Prostate gland (tissue), 2 donors: ENCODE measurements at places on chromosomes 1 and 21. TPM values are rescaled to one million over a fixed set of nuclear protein-coding genes. Genes with fewer than 3 reads are reported as not detected.

RGS1 gene
- total RNA-seq, result 57.3 TPM

IGSF21 gene
- 4.6 TPM for total RNA-seq

DMBX1 gene
- total RNA-seq, result not detected

GBP7 gene
- total RNA-seq, result not detected

FBXO42 gene
- 26.6 TPM for total RNA-seq

GPR3 gene
- total RNA-seq, result 0.14 TPM

RPTN gene
- not detected for total RNA-seq

TMPRSS15 gene
- total RNA-seq, result 0.34 TPM

KRTAP20-3 gene
- total RNA-seq, result not detected

RNF207 gene
- total RNA-seq, result 45.7 TPM

INAVA gene
- 27.1 TPM for total RNA-seq

NBPF8 gene
- 16.2 TPM for total RNA-seq

S100A16 gene
- 165 TPM for total RNA-seq

PROK1 gene
- total RNA-seq, result 75.3 TPM

SH3BGR gene
- total RNA-seq, result 5.1 TPM

LCE1B gene
- not detected for total RNA-seq

OR2G6 gene
- total RNA-seq, result 0.34 TPM

MANEAL gene
- 11.2 TPM for total RNA-seq

PCSK9 gene
- 0.45 TPM for total RNA-seq

DNM3 gene
- 5.3 TPM for total RNA-seq

ADGRB2 gene
- total RNA-seq, result 3.0 TPM

LRRC38 gene
- 0.14 TPM for total RNA-seq

TEX38 gene
- total RNA-seq, result not detected

SYT2 gene
- 7.1 TPM for total RNA-seq

AADACL4 gene
- not detected for total RNA-seq

NEK2 gene
- 8.5 TPM for total RNA-seq

PAX7 gene
- 0.32 TPM for total RNA-seq

ESRRG gene
- 16.2 TPM for total RNA-seq

DNAJC6 gene
- 1.4 TPM for total RNA-seq

GATAD2B gene
- 24.5 TPM for total RNA-seq

LCE1A gene
- total RNA-seq, result not detected

GPR89B gene
- total RNA-seq, result 17.0 TPM

DCDC2B gene
- not detected for total RNA-seq

RNU1-1 gene
- total RNA-seq, result under 0.01 TPM

RIMKLA gene
- total RNA-seq, result 2.3 TPM

CLIC6 gene
- 3.4 TPM for total RNA-seq

GRHL3 gene
- 8.4 TPM for total RNA-seq

KIF14 gene
- 0.23 TPM for total RNA-seq

KPRP gene
- total RNA-seq, result not detected

DOCK7 gene
- total RNA-seq, result 43.4 TPM

OR2T3 gene
- total RNA-seq, result not detected

MFSD2A gene
- 135 TPM for total RNA-seq

DTL gene
- 1.5 TPM for total RNA-seq

EPRS1 gene
- 43.1 TPM for total RNA-seq

RPF1 gene
- total RNA-seq, result 38.4 TPM

CAMK2N1 gene
- total RNA-seq, result 17.4 TPM
